ENCODE measurements at places on chromosomes 16 and 17.
A peak's percentile ranks its signal among the peaks of the same experiment; 100 is the strongest.

GRCh38 chr17:42141382-42141781, 13.4 kb downstream of the RAB5C start:
- no peak for DNase-seq

DNA sequence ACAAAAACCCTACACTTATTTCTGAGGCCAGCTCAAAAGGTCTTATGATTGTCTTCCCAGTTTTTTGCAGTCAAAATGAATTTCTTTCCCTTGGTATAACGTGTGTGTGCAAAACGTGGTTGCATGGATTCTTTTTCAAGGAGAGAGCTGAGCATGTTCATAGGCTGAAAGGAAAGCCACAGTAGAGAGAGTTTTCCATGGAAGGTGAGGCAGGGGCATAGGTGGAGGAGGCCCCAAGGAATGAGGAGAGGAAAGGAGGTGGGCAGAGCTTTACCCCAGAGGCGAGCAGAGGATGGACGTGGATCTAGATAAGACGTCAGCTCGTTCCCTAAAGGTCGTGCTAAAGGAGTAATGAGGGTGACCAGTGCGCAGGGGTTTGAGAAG, 22.8 kb downstream of the TRPV2 start:
- no peak for DNase-seq

GRCh38 chr16:73426433-73427160, 378.7 kb upstream of the ZFHX3 start:
- no peak for DNase-seq

DNA sequence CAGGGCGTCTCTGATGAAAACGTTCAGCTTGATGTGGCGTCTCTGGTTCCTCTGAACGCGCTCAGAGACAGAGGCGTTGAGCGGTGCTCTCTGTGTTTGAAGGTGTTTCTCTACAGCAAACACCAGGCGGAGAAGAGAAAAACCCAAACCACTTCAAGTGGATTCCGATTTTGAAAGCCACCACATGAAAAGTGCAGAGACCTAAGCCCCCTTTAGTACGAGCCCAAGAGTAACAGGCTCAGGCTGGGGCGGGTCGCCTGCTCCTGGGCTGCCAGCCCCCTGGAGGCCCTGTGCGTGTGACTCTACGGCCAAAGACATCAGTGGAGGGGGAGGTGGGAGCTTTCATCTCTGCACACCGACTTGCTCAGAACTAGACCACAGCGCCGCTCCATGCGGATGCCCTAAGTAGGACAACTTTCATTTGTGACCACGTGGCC, 328.4 kb downstream of the MAF start:
- no peak for DNase-seq

GRCh38 chr17:74513987-74514631, 17.2 kb downstream of the CD300LB start:
- no peak for DNase-seq

DNA sequence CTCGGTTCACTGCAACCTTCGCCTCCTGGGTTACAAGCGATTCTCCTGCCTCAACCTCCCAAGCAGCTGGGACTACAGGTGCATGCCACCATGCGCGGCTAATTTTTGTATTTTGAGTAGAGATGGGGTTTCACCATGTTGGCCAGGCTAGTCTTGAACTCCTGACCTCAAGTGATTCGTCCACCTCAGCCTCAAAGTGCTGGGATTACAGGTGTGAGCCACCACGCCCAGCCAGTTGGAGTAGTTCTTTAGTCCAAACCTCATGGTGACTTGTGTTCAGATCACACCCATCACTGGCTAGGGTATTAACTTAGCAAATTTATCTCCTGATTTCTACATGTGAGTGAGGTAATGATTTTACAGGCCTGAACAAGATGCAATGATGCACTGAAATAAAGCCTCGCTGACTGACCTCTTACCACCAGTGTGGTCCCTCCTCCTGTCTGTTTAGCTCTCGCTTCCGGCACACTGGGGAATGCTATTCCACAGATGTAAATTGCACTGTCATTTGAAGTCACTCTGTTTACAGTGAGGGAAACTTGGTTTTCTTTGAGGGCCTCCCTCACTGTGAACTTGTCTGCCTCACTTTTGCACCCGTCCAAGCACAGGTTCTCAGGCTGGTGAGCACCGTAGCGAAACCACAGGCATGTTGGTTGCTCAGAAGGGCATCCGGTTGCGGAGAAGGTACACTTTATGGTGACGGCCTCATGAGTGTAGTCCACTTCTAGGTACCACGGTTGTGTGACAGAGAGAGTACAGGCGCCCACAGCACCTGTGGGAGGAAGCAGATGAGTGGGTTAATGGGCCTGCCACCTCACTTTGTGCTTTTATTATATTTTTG, 5.5 kb downstream of the IGSF6 start:
- DNase-seq, result peak; percentile 57

DNA sequence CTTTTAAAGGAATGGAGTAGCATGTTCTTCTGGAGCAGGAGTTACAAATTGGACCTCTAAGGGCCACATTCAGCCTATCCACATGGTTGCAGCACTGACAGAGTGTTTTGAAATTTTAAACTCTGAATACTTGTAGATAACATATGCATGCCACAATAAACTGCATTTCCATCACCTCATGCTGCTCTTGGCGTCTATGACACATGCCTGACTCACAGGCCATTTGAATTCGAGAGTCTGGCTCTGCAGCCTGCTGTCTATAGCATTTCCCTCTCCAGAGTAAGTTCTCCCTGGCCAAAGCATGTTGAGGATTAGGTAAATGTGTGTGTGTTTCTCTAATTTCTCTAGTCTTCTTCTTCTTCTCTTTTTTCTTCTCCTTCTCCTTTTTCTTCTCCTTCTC, 28.7 kb upstream of the MYOCD start:
- no peak for DNase-seq

- DNase-seq, result no peak
Observed at GRCh38 chr16:1899641-1900451, 18.4 kb downstream of the HS3ST6 start.

- DNase-seq, result no peak
Observed at GRCh38 chr16:82432261-82432660, 194.5 kb upstream of the CDH13 start.

DNA sequence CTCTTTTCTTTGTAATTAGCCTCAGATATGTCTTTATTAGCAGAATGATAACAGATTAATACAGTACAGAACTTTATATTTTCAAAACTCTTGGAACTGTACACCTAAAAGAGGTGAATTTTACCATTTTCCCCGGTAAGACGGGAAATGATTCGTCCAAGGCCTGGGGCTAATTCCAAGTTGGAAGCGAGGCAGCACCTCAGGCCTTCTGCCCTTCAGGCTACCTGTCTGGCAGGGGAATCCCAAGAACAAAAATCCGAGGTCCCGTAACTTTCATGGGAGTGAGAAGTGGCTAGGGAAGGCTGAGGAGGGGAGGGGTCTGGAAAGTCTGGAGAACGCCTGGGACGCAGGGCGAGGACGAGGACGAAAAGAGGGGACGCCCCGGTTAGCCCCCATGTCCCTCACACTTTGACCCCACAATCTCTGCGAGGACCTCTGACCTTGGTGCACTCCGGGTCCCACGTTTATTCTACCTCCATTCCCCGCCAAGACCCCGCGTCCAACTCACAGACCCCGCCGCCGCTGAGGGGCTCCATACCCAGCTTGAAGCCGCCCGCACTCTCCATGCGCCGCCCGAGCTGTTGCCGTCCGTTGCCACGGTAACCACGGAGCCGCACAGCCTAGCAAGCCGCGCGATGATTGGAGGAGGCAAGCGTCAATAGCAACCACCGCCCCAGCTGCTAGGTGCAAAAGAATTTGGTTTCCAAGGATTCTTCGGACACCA, at the start of gene HYDIN:
Gene HYDIN, minus strand, starts transcription at position 601 of the 724 bp plus-strand sequence. CDS start 43,827 bp downstream, outside the sequence.
- DNase-seq, result no peak

DNA sequence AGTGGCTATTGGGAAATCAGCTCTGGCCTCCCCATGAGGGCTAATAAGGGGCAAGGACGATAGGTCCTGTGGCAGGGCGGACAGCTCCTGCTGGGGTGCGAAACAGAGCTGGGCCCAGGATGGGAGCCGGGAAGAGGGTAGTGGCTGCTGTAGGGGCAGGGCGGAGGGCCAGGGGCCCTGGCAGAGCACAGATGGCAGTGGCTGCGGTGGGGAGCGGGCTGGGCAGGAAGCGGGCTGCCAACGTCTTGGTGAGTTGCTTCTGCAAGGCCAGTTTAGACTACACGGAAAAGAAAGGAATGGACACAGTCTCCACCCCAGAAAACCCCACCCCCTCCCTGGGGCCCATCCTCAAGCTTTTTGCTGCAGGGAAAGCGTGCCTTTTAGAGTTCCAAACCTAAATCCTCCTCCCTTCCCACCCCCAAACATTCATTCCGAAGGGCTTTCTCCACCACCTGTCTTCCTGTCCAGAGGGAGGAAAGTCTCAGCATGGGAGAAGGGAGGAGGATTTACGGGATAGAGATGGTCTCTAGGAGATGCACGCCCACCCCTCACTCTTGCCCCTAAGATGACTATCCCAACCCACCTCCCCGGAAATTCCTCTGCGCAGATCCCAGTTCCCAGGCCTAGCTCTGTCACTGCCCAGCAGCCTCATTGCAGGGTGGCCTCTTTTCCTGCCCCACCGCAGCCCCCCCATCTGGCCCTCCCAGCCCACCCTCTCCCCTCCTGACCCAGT, 7.1 kb downstream of the NKIRAS2 start:
- no peak for DNase-seq

DNA sequence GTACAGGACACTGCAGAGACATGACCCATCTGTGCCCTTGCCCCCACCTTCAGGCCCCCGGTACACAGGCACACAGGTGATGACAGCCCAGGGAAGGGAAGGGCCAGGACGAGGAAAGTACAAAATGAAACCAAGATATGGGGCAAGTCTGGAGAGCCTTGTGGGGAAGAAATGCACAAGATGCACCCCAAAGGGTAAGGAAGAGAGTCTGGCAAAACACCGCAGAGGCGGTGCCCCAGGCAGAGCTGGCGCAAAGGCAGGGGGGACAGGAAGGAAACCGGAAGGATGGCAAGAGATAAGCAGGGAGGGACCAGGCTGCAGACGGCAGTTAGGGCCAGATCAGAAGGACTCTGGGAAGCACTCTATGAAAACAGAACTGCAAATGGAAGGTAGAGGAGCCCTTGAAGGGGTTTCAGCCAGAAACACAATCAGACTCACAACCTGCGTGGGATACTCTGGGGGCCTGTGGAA, 81.4 kb downstream of the SLC39A11 start:
- no peak for DNase-seq

DNA sequence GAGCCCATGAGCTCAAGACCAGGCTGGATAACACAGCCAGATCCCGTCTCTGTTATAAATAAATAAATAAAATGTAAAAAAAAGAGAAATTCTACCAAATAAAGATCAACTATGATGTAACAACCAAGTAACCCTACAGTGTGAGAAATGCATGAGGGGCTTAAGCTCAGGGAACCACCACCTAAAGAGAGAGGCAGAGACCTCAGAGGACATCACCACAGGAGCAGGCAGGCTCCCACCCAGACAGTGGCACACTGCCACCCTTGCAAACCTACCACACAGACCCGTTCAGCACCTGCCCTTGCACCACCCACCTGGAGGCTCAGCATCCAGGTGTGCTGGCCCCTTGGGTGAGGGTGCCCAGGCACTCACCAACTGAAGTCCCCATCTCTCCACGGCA, 45.6 kb downstream of the ANKRD11 start:
- DNase-seq, result no peak

DNA sequence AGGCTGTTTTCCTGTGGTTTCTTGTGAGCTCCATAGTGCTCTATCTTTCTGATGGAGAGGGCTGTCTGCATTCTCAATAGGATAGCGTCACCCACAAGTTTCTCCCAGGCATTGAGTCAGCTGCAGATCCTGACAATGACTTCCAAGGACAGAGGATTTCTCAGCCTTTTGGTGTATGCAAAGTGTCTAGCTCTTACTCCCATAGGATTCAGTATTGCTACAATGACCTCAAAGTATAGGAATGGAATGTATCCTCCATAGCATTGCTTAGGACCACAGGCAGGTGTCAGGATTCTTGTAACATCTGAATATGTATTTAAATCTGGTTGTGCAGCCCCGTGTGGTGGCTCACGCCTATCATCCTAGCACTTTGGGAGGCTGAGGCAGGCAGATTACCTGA, 32.3 kb downstream of the SMIM36 start:
- DNase-seq, result no peak

GRCh38 chr17:72116661-72117521, 3.9 kb upstream of the SOX9 start:
- no peak for DNase-seq

DNA sequence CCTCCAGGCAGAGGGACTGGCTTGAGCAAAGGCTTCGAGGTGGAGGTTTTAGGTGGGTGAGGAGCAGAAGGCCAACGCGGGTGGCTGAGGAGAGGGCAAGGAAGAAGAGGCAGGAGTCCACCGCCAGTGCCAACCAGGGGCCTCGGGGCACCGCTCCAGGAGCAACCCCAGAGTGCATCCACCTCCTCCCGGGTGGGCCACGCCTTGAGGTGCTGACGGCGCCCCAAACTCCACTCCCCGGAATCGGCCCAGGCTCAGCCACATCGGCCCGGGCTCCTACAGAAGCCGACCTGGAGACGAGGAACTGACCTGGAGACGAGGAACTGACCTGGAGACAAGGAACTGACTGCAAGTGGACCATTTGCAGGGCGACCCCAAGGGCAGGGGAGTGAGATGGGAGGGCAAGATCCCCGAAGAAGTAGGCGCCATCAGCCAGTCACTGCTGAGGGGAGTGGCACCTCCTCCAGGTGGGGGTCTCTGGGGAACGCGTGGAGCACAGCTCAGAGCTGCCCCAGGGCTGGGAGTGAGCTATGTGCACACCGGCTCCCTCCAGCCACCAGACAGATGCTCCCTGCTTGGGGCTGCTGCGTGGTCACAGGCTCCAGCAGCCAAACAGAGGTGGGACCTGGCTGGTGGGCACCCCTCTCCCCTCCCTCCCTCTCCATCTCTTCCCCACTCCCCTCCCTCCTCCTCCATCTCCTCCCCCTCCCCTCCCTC, 29.2 kb upstream of the CBFA2T3 start:
- DNase-seq, result no peak

GRCh38 chr17:59830846-59831486, 61.8 kb downstream of the TUBD1 start:
- no peak for DNase-seq

- no peak for DNase-seq
Observed at GRCh38 chr16:3468501-3468900, 25.0 kb downstream of the NAA60 start.

GRCh38 chr16:46929378-46930332, 43.8 kb downstream of the DNAJA2 start:
- DNase-seq, result peak; percentile 74

GRCh38 chr16:89785523-89786155, 30.8 kb downstream of the FANCA start:
- DNase-seq, result no peak

DNA sequence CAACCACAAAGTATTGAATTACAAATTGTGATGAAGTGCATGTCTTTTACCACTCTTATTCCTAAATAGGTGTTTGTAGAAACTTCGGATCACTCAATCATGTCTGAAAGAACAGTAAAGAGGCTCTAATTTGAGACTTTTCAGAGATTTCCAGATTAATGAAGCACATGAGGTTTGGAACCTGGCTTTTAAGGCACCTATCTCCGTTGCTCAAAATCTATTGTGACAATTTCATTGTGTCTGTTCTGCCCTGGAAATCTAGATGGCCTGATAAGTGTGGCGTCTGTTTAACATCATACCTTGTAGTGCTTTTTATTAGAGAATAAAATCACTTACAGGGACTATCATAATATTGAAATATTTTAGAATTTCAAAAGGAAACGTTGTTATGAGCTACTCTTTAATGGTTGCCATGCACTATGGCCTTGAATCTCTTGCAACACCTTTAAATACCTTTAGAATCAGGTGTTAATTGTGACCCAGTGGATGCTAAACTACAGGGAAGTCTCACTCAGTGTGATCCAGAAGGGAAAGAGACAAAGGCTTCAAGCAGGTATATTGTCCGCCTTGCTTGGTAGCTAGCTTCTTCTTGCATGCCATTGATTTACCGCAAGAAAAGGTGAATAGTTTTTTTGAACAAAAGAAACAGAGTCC, 210.3 kb downstream of the CNTNAP4 start:
- no peak for DNase-seq

- DNase-seq, result no peak
Observed at GRCh38 chr17:42541041-42541833, 5.2 kb downstream of the NAGLU start.
